ENCODE measurements at places on chromosomes 5 and 9.

DNA sequence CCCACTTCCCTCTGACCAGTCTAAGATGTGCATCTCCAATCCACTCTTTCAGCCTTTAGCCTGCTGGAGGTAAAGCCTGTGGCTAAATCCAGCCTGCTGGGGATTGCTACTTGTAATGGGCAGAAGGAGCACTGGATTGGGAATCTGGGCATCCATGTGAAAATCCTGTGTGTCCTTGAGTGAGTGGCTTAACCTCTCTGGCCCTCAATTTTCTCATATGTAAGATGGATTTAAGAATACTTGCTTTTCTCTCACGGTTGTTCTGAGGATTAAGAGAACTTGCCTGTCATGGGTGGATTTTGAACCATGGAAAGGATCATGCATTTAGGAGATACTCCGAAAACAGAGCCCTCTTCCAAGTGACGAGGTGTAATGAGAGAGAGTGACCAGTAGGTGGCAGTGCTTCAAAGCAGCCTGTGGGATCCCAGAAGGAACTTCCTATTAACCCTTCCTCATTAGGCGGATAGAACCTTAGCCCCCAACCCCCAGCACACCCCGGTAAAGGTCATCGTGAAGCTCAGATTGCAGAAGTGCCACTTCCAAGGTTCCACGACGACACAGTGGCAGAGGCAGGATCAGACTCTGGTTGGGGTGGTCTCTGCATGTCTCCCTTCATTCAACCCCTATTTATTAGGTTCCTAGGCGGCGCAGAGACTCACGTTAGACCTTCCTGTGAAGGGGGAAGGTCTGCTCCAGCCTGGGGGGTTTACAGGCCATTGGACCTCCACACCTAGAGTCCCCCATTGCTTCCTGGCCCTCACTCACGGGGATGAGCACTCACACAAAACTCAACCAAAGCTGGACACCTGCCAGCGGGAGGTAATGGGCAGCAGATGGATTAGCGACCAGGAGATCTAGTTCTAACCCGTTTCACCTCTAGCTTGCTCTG lies 68.7 kb upstream of the ZNF618 start:
- DNase-seq: peak; percentile 71

GRCh38 chr9:75422944-75423522 lies 334.7 kb downstream of the OSTF1 start:
- DNase-seq: no peak

DNA sequence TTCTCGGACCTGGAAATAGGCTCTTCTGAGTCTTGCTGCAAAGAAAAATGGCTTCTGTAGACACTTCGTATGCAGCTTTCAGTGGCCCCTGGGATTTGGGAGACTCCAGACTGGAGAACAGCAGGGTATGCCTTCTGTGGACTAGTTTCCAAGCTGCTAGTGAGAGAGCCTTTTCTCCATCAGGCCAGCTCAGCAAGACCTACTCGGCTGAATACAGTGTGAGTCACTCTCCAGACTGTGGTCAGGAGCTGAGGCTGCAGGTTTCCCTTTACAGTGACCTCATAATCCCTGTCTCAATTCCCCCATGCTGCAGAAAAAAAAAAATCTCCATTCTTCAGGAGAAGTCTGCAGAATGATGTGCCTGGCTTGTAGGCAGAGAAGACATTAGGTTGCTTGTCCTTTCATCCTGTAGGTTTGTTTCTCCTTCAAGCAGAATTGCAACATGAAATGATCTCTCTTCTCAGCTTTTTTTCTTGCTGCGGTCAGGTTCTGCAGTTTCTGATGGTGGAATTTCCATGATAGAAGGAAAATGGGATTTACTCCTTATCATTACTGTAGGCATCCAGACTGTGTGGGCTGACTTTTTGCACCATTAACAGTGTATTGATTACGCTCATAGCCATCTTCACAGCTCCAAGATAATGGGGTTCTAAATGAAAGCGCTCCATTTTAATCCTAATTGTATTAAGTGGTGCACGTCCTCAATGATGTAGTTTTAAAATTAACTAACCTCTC lies 78.3 kb upstream of the TNFSF8 start:
- no peak for DNase-seq

DNA sequence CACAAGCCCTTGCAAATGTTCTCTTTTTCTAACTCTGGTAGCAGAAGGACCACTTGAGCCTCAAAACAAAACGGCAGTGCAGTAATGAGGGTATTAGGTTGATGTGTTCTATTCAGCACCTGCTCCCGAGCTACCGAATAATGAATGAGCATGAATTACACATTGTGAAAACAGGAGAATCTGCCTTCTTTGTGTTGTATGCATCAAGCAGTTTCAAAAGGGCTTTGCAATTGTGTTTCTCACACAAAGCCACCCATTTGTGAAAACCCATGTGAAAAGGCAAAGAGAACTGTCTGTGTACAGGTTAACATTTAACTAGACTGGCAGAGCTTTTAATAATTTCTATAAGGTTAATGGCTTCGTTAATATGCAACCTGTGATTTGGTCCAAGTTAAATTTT lies 97.8 kb downstream of the STK32A start:
- DNase-seq: no peak

DNA sequence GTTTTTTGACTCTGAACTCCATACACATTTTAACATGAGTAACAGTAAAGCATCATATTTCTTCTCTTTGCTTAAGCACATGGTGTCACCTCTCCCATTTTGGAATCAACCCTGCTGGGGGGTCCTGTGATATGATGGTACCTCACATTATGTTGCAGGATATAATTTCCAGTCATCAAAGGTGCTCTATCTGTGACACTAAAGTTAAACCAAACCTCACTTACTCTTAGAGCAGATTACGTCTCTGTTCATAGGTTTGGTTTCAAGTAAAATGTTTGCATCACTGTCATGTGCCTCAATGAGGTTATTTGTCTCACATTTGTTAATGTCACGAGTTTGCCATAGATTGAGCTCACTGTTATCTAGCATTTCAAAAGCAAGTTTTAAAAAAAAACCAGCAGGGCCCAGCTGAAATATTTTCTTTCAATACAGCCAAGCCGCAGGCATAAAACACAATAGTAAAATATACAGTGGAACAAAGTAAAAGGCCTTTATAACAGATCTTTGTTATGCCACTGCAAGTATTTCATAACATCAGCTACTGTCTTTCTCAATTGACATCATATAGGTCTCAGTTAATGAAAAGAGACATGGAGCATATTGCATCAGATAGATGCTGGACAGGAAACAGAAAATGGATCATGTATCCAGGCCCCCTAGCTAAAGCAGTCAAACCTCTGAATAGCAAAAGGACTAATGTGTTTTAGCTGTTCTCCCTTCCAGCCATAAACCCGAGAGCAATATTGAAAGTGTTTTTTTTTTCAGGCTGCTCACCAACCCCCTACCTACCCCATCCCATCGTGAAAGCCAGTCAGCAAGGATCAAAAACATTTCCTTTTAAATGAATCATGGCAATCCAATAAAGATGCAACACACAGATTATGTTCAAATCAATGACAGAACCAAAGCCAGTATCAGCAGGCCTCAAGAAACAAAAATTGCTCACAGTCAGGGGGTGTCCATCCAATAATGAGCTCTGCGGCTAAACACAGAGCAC lies 182.1 kb upstream of the ITGA1 start:
- no peak for DNase-seq

GRCh38 chr5:154608531-154609011 lies 130.5 kb upstream of the HAND1 start:
- DNase-seq: no peak

DNA sequence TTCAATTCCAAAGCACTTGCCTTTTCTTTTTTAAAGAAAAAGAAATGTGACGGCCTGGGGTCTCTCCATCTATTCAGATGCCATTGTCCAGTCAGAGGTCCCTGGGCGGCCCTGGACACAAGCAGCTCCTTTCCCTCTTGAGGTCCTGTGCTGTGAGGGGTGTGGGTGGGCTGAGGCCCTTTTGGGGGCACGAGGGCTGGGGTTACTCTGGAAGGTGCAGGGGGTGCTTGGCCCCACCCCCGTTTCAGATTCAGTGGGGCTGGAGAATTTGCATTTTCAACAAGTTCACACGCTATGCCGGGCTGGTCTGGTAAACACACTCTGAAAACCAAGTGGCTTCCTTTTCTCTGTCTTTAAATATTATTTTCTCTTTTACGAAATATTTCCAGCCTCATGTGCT lies 91.4 kb upstream of the PHYKPL start:
- DNase-seq: no peak

DNA sequence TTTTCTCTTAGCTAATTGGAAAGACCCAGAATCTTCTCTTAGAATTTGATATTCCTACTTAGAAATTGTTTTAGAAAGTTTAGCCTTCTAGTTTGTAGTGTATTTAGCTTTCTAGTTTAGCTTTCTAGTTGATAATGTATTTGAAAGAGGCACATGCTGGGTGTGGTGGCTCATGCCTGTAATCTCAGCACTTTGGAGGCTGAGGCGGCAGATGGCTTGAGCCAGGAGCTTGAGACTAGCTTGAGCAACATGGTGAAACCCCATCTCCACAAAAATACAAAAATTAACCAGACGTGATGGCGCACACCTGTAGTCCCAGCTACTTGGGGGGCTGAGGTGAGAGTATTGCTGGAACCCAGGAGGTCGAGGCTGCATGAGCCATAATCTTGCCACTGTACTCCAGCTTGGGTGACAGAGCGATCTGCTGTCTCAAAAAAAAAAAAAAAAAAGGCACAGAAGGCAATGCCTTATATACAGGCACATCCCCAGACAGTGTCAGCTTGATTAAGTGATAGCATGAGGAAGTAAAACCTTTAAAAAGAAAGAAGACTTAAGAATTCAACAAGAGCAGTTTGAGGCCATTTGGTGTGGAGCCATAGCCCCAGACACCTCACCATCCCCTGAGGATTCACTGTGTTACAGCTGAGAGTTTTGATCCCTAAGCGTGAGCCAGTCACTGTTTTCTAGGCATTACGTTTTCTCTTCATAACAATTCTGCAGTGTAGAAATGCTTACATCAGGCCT lies 34.6 kb downstream of the ZSWIM6 start:
- no peak for DNase-seq

- DNase-seq: no peak
These were observed 1428.2 kb downstream of the CDH12 start for GRCh38 chr5:21424907-21425306.

DNA sequence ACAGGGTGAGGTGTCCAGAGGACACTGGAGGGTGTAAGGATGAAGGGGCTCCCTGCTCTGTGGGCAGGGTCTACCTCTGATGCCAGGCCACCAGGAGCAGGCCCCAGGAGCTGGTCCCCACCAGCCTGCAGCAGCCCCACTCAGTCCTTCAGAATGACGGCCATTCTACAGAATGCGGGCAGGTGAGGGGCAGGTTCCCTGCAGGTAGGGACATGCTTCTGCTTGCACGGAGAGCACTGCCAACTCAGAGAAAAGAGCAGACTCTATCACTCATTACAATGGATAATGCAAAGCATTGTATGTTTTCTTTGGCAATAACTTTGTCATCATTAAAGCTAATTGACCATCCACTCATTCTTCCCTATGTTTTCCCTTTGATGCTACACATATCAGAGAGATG lies 39.0 kb downstream of the DDX31 start:
- DNase-seq: no peak

DNA sequence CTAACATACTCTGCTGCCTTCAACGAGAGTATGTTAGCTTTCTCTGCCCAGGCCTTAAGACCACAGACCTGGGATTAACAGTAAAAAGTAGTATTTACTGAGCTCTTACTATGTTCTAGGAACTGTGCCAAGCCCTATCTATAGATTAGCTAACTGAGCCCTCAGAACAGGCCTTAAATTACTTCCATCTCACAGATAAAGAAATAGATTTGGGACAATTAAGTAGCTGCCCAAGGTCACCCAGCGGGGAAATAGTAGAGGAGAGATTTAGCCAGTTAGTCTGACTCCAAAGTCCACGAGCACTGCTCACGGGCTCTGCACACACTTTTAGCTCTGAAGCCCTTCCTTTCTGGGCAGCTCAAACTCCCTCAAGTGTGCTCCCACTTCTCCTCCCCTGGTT lies 64.5 kb upstream of the EQTN start:
- no peak for DNase-seq

DNA sequence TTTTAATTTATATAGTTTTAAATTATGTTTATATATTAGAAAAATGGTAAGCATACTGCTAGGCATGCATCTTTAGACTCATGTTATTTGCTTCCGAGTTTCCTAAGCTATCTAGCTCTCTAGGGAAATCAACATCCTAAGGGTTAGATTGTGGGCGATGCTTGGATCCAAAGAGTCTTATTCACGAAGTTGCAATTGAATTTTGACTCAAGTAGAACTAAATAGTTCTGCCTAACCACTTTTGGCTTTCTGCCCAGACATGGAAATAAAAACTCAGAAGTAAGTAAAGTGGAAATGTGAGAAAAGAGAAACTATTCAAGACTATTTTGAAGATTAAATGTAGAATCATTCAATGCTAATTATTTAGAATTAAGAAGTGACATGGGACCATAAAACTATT lies 440.4 kb downstream of the CDH18 start:
- no peak for DNase-seq

- no peak for DNase-seq
These were observed 116.9 kb downstream of the HACD4 start for GRCh38 chr9:20914556-20914955.

- DNase-seq: no peak
These were observed 230.9 kb downstream of the FAM114A2 start for GRCh38 chr5:153807801-153808200.

DNA sequence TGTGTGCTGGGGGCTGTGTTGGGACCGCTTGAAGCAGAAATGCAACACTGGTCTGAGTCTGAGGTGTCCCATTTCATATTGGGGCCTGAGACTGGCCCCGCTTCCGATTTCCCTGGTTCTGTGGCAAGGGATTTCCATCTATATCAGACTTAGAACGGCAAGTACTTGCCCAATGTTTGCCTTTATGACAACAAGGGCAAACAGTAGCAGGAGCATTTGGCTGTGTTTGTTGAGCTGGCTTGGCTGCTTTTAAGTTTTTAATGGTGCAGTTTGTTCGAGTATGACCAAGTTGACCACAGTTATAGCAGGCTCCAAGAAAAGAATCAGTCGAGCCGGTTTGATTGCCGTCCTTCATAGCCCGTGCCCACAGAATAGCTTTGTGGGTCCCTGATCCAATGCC lies 17.0 kb downstream of the HSDL2 start:
- DNase-seq: no peak

- no peak for DNase-seq
These were observed 209.6 kb upstream of the TNC start for GRCh38 chr9:115327436-115328122.

- no peak for DNase-seq
These were observed 37.6 kb downstream of the PTGER4 start for GRCh38 chr5:40717281-40717680.

Data from T47D (cell line).